ENCODE measurements at places on chromosomes 11 and 22. TPM values are rescaled to one million over a fixed set of nuclear protein-coding genes. Genes with fewer than 3 reads are reported as not detected.

GRCh38 chr22:43550024-43550620, 138.3 kb downstream of the MPPED1 start:
- H3K4me3 ChIP-seq = no peak overlapping the region
- no peak overlapping the region for H3K27ac ChIP-seq
- H3K27me3 ChIP-seq = no peaks in the 10 kb centered on the region
- no peaks in the 10 kb centered on the region for H3K4me1 ChIP-seq

Gene RIC3
- total RNA-seq = 8.2 TPM

- H3K4me1 ChIP-seq = no peaks in the 10 kb centered on the region
- no peaks in the 10 kb centered on the region for H3K27me3 ChIP-seq
- H3K27ac ChIP-seq = no peak overlapping the region
These were observed 266.7 kb downstream of the TMEM135 start for GRCh38 chr11:87304412-87304811.

DNA sequence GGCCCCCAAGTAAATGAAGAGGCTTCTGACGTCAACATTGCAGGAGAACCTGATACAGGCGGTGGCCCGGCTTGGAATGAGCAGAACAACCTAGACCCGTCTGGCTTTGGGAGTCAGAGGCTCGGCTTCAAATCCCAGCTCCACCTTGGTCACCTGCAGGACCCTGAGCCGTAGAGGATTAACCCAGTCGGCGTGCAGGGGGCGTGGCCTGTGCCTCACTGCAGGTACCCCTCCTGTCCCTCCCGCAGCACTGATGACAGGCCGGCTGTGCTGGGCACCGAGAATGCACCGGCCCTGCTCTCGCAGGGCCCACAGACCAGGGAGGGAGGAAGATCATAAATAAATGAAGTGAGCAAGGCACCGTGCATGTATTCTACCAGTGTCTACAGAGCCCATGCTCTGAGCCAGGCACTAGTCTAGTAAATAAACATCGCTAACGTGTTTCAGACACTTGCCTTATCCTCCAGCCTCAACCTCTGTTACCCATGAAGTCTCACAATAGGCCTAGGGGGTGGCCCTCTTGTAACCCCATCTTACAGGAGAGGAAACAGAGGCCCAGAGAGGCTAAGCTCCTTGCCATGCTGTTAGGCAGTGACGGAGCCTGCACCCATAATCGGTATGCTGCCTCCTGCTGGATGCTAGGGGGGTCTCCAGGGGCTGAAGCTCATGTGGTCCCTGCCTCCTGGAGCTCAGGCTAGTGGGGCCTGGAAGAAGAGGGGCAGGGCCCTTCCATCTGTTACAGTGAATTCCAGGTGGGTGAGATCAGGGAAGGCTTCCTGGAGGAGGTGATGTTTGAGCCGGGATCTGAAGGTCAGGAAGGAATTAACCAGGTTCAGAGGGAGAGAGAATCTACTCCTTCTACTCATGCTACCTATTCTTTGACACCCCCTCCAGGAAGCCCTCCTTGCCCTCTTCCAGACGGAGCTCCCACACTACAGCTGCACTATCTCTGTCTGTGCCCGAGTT, 53.4 kb downstream of the RTL6 start:
- no peaks in the 10 kb centered on the region for H3K27me3 ChIP-seq
- H3K27ac ChIP-seq = no peak overlapping the region
- no peak overlapping the region for H3K4me3 ChIP-seq

DNA sequence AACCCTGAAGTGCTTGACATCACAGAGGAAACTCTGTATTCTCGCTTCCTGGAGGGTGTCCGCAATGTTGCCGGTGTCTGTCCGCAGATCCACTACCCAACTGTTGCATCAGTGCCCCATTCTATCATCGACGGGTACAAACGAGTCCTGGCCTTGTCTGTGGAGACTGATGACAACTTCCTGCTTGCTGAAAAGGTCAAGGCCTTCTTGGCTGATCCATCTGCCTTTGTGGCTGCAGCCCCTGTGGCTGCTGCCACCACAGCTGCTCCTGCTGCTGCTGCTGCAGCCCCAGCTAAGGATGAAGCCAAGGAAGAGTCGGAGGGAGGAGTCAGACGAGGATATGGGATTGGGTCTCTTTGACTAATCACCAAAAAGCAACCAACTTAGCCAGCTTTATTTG, 42.9 kb upstream of the DAGLA start:
- no peak overlapping the region for H3K4me3 ChIP-seq
- no peaks in the 10 kb centered on the region for H3K36me3 ChIP-seq
- DNase-seq = no peak
- H3K4me1 ChIP-seq = no peaks in the 10 kb centered on the region
- no peak overlapping the region for H3K27ac ChIP-seq

DNA sequence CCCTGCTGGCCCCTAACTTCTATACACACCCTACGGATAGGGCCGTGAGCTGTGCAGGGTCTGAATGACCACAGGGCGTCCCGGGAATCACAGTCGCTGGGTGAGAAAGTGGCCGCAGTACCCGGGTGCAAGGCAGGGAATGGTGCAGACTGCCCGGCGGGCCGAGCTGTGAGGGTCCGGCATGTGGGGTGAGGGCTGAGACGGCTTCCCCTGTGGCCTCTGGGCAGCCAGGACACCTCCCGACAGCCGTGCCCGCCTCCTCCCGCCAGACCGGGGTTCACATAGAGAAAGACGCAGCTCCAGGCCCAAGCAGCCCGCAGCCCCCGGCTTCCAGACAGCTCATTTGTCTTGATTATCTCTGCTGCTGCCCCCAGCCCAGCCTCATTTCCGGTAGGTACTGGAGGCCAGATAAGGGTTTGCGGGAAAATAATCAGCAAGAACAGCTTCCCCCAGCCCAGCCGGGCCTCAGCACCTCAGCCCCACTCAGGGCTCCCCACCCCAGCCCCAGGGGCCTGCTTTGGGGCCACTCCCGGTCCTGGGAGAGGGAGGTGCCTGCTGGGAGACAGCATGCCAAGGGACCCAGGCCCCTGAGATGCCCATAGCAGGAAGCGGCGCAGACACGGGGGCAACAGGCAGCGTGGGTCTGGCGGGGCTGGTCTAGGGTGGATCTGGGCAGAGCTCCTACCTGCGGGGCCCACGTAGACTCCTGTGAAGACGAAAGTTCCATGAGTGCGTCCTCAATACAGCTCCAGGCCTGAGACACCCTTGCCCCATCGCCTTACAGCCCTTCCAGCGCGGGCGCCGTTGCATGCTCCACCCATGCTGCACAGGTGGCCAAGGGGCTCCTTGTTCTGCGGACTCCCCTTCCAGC, 123.1 kb downstream of the BRD1 start:
- peak; percentile 64 for DNase-seq
- H3K4me3 ChIP-seq = no peak overlapping the region
- H3K4me1 ChIP-seq = no peaks in the 10 kb centered on the region

- no peak overlapping the region for H3K4me3 ChIP-seq
- H3K36me3 ChIP-seq = no peaks in the 10 kb centered on the region
- H3K4me1 ChIP-seq = no peaks in the 10 kb centered on the region
- H3K27ac ChIP-seq = no peak overlapping the region
These were observed 206.0 kb downstream of the DYNC2H1 start for GRCh38 chr11:103315248-103315647.

GRCh38 chr11:116379185-116379828, 393.5 kb downstream of the BUD13 start:
- no peak overlapping the region for H3K4me3 ChIP-seq
- no peaks in the 10 kb centered on the region for H3K27me3 ChIP-seq
- DNase-seq = no peak

DNA sequence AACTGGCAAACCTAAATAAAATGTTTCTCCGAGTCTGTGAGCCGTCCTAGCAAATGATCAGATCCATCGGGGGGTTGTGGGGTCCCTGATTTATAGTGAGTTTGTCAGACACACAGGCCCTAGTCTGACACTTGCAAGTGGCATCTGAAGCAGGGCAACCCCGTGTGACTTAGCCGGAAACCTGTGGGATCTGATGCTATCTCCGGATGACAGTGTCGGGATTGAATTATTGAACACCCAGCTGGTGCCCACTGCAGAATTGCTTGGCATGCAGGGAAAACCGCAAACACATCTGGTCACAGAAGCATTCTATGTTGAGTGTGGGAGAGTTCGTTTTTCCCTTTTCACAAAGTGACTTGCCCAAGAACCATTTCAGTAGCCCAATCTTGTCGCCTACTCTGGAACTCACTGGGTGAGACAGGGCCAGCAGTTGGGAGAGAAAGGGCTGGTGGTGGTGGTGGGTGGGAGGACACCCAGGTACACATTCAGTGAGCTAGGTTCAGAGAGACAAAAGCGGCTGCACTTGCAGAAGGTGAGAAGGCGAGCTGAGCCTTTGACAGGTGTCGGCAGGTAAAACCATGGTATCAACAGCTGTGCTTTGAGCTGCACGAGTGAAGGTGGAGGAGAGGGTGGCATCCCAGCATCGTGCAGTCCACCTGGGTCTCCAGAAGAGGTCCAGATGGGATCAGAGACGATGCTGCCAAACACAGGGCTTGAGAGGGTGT, 33.7 kb upstream of the B3GAT1 start:
- H3K27ac ChIP-seq = no peak overlapping the region
- no peak overlapping the region for H3K4me3 ChIP-seq
- no peaks in the 10 kb centered on the region for H3K36me3 ChIP-seq
- no peaks in the 10 kb centered on the region for H3K4me1 ChIP-seq
- DNase-seq = no peak

DNA sequence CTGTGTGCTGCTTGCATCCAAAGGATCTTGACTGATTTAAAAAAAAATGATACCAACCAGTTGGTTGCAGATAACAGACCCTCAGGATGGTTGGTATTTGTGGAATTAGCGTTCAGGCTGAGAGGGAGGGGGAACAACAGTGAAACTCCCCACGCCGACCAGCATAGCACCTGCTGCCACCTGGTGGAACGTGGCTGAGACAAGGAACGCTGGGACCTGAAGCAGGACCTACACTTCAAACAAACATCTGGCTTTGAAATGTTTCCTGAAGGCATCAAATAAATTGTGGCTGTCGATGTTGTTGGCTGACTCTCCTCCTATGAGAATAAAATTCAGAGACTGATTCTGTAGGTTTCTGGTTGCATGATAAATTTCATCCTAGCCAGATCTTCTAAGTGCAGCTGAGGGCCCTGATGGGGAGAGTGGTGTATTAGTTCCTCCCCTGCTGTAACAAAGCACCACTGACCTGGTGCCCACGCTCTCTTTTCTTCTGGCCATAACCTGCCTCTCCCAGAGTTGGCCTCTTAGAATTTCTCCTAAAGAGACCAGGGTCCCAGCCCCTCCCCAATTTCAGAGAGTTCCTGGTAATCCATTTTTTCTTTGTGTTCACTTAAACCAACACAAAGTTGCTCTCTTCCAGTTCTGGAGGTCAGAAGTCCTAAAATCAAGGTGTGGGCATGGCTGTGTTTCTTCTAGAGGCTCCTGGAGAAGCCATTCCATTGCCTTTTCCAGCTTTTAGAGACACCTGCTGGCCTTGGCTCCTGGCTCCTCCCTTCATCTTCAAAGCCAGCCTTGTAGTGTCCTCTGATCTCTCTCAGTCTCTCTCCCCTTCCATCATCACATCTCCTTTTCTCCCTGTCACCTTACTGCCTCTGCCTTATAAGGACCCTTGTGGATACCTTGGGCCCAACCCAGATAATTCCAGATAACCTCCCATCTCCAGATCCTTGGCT, 17.3 kb downstream of the APOL2 start:
- H3K27ac ChIP-seq = no peak overlapping the region
- peaks cover 4% of the 10 kb centered on the region for H3K4me1 ChIP-seq
- DNase-seq = peak; percentile 70
- H3K27me3 ChIP-seq = no peaks in the 10 kb centered on the region
- H3K4me3 ChIP-seq = no peak overlapping the region

Gene SULT4A1
- total RNA-seq = not detected

DNA sequence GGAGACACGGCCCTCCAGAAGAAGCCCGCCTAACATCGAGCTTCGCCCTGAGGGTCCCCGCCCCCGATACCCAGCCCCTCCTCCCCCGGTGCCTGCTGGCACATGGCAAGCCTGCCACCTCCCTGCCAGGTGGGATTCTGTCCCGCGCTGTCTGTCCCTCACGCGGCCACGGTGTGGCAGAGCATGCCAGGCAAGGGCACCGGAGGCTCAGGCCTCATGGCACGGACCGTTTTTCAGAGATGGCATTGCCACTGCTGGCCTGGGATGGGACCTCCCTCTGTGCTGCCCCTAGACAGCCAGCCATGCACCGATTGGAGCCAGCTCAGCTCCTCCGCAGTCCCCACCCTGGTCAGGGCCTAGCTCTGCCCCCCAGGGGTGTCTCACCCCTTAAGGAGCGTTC, 19.4 kb downstream of the MRPL23 start:
- H3K4me3 ChIP-seq = no peak overlapping the region
- H3K4me1 ChIP-seq = no peaks in the 10 kb centered on the region
- H3K27me3 ChIP-seq = no peaks in the 10 kb centered on the region
- DNase-seq = no peak
- no peaks in the 10 kb centered on the region for H3K36me3 ChIP-seq

DNA sequence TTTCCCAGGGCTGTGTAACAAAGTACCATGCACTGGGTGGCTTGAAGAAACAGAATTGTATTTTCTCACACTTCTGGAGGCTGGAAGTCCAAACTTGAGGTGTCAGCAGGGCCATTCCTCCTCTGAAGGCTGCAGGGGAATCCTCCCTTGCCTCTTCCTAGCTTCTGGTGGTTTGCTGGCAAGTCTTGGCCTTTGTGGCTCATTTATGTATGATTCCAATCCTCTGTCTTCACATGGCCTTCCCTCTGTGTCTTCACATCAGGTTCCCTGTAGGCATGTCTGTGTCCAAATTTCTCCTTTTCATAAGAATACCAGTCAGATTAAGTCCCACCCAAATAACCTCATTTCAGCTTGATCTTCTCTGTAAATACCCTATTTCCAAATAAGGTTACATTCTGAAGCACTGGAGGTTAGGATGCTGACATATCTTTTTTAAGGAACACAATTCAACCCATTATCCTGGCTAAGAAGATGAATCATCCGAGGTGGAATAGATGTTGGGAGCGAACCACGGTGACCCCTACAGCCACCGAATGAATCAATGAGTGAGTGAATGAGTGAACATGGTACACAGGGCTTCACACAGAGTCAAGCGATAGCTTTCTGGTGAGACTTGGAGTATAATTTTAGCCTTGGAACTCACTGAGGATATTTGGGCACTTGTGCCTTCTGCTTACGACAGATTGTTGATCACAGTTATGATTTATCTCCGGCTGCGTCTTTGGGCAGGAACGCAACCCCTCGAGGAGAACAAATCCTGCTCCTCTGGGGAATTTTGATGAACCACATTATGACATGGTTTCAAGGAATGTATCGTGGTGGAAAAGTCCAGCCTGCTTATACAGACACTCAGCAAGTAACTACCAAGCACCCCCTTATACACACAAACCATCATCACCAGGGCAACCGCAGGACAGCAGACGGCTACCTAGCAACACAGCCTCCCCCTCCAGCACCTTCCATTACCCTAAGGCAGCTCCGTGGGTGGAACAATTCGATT, 34.3 kb upstream of the MICAL2 start:
- H3K36me3 ChIP-seq = no peaks in the 10 kb centered on the region
- no peaks in the 10 kb centered on the region for H3K27me3 ChIP-seq
- no peak overlapping the region for H3K4me3 ChIP-seq
- no peak for DNase-seq
- H3K27ac ChIP-seq = peak overlapping the region; percentile 66
- H3K4me1 ChIP-seq = peaks cover 6% of the 10 kb centered on the region
